ENCODE measurements at places on chromosomes 4 and X.

GRCh38 chr4:123300222-123301039 lies 96.2 kb upstream of the SPRY1 start:
- DNase-seq = no peak

DNA sequence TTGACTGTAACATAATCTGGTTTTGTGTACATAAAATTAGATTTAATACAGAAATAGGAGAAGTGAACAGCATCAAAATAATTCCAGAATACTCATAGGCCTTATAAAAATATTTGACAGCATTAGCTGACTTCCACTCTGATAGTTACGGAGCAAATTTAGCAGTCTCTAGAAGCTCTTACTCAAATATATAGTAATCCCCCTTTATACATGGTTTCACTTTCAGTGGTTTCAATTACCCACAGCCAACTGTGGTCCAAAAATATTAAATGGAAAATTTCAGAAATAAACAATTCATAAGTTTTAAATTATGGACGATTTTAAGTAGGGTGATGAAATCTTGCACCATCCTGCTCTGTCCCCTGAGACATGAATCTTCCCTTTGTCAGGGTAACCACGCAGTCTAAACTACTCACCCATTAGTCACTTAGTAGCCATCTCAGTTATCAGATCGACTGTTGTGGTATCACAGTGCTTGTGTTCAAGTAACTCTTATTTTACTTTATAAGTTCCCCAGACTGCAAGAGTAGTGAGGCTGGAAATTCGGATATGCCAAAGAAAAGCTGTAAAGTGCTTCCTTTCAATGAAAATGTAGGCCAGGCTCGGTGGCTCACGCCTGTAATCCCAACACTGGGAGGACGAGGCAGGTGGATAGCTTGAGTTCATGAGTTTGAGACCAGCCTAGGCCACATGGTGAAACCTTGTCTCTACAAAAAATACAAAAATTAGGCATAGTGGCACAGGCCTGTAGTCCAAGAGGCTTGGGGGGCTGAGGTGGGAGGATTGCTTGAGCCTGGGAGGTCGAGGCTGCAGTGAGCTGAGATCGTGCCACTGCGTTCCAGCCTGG lies 17.2 kb upstream of the RTL9 start:
- DNase-seq = no peak

- no peak for DNase-seq
Measured at GRCh38 chr4:3340038-3340699, 47.3 kb downstream of the RGS12 start.

- no peak for DNase-seq
Measured at GRCh38 chr4:88535090-88535755, 11.6 kb upstream of the PYURF start.

DNA sequence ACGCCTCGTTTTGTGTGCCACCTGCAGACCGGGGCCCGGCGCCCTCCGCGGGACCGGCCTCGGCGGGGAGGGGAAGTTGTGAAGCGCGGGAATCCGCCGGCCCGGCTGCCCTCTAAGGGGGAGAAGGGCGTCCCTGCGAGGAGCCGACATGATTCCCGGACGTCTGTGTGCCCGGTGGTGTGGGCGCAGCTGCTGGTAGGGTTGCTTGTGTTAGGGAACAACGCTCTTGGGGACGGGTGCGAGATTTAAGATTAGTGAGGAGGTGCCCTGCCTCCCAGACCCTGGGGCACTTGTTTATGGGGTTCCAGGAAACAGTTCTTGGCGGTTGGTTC lies 627 bp downstream of the CDKN2AIP start:
- no peak for DNase-seq

DNA sequence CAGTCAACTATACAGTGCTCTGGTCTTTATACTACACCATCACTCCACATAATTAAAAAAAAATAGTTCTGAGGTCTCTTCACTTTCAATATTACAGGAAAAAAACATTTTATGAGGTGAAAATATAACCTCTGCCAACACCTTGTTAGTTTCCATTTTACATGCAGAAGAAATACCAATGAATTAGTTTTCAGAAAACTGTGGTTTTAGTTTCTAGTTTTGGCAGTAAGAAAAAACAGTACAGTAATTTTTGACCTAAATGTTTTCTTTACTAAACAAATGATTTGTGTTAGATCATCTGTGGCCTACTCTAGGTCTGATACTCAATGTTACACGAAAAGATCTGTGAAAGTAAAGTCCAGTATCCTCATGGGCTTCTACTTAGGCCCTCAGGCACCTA lies 10.0 kb downstream of the SULT1E1 start:
- DNase-seq = no peak

- DNase-seq = no peak
Measured at GRCh38 chr4:25670991-25671390, 15.3 kb downstream of the SLC34A2 start.

- no peak for DNase-seq
Measured at GRCh38 chr4:169283114-169283509, 12.4 kb upstream of the SH3RF1 start.

GRCh38 chr4:7938266-7938608 lies 1.4 kb downstream of the AFAP1 start:
- no peak for DNase-seq

GRCh38 chr4:115664285-115664684 lies 550.9 kb upstream of the NDST4 start:
- DNase-seq = no peak

DNA sequence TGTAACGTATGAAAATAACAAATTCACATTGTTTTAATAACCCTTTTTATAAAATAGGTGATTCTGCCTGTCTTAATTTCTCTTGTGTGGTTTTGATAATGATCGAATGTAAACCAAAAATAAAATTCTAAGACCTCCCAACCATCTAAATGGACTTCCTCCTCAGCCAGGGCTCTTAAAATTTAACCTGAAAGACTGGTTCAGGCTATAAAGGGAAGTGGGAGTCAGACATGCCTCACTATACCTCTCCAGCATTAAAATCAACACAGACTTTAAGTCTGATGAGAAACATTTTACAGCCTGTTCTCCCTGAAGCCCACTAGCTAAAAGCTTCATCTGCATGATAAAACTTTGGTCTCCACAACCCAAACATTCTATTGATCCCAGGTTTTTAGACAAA lies 97.6 kb upstream of the STIM2 start:
- no peak for DNase-seq

GRCh38 chrX:21354725-21355124 lies 19.5 kb upstream of the CNKSR2 start:
- DNase-seq = peak; percentile 6

- DNase-seq = peak; percentile 11
Measured at GRCh38 chr4:185640811-185641675, 105.7 kb upstream of the PDLIM3 start.

DNA sequence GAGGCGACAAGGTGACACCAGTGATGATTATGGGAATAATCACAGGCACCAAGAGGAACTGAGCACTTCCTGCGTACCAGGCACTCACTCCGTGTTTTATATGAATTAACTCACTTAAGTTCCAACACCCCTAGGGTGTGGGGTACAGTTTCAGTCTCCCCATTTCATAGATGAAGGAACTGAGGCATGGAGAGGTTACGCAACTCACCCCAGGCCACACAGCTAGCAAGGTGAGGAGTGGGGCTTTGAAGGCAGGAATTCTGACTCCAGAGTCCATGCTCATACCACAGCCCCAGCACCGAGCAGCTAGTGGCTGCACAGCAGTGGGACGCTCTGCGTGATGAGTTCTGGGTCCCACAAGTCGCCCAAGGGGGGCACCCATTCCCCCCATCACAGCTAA lies 29.9 kb downstream of the PPP2R2C start:
- DNase-seq = no peak

- DNase-seq = no peak
Measured at GRCh38 chr4:110020646-110021443, 108.2 kb downstream of the EGF start.

DNA sequence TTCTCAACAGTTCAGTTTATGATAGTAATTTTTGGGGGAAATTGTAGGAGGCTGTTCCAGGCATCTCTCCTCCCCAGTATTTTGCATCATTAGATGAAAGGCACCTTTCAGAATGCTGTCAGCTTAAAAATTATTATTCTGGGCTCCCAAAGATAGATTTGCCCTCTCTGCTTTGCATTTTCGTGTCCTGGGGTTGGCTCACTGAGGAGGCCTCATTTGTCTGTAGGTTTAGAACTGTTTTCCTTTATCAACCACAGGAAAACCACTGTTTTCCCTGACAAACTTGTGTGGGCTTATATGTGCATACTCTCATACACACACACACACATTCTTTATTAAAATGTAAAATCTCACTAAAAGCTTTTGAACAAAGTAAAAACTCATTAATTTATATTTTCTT lies 197.2 kb upstream of the VCX3A start:
- no peak for DNase-seq

DNA sequence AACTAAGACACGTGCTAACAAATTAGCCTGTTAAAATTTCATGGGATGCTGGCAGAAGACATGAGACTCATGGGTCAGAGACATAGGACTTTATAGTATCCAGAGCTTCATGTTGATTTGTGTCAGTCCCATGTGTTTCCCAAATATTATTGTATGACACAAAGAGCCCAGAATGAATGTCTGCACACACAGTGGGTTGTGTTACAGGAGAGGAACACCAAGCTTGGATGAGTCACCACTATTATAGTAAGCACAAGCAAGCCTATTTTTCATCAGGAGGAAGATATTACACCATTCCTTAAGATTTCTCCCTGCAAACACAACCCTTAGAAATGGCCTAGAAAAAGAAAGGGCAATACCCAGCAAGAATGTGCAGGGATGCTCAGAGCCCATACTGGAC lies 15.4 kb downstream of the BBS12 start:
- no peak for DNase-seq

DNA sequence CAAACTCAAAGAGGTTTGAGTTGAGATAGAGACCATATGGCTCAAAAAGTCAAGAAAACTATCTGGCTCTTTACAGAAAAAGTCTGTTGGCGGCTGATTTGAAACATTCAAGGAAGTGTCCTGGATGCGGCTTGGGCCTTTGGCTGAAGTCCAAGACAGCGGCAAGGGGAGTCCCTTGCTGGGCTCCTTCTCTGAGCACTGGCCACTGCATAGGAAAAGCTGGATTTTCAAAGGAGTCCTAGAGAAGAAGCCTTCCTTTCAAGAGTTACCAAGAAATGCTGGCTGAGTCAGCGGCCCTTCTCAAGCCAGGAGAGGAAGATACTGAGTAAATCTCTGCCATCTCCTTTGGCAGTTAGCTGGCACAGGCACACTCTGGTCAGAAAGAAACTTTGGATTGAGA lies 12.1 kb downstream of the APLN start:
- DNase-seq = no peak

DNA sequence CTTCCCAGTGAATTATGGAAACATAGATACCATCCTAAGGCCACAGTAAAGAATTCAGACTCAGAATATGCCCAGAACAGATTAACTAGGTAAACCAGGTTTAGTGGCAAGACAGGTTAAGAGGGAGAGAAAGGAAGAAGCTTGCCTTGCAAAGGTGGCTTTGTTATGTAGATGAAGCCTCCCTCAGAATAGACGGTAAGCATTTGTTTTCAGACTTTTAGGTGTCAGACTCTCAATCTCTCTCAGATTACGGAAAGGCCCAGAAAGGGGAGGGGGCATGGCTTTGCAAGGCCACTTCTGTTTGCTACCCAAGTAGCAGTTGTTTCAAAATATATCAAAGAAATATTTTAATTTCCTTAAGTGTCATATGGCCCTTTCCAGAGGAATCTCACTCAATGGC lies 457.1 kb upstream of the BOD1L1 start:
- no peak for DNase-seq

- no peak for DNase-seq
Measured at GRCh38 chr4:94551643-94552564, 100.2 kb downstream of the PDLIM5 start.

DNA sequence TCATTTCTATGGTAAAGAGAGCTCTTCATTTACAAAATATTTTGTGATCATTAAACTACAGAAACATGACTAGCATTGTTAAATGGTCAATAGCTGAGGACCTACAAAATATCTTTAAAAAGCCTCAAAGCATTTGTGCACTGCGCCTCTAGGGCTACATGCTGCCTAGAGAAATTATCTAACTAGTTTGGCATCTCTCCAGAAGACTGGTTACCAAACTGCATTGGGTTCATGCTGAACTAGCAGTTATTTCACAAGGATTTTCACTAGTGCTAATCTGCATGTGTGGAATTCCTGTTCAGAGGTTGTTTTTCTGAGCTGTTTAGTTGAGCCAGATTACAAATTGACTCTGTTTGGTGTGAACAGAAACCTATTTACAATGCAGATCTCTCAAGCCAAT lies 58.5 kb upstream of the PITX2 start:
- DNase-seq = no peak

GRCh38 chr4:89929425-89930159 lies 34.9 kb downstream of the MMRN1 start:
- no peak for DNase-seq

DNA sequence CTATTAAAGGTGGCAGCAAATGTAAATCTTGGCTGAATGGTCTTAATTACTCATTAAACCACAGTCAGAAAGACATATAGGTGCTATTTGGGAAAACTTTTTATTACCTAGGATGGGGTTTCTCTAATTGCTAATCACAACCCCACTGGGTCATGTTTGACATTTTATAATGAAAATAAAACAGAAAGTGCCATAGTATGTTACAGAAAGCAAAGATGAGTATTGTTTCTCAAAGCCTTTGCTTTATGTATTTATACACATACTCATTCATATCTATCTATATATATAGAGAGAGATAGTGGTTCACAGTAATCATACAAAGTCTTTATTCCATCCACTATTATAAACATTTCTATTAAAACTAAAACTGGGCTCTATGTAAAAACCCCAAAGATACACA lies 18.2 kb downstream of the TMEM184C start:
- DNase-seq = no peak

GRCh38 chr4:139691-140090 lies 15.4 kb downstream of the ZNF718 start:
- no peak for DNase-seq

DNA sequence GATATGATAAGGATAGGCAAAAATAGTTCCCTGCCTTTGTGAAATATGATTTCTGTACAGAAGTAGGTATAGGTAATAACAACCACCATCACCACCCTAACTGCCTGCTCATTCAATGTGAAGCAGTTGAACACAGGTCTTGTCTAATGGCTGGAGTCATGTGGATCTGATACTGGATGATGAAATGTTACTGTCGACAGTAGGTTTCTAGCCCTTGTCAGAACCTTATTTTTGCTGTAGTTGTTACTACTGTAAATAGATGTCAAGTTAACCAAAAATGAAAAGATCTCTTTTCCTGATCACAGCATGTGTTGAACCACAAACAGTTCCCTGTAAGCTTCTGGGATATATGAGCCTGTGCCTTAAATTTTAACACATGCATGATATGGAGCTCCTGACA lies 142.9 kb downstream of the FRAS1 start:
- DNase-seq = no peak

DNA sequence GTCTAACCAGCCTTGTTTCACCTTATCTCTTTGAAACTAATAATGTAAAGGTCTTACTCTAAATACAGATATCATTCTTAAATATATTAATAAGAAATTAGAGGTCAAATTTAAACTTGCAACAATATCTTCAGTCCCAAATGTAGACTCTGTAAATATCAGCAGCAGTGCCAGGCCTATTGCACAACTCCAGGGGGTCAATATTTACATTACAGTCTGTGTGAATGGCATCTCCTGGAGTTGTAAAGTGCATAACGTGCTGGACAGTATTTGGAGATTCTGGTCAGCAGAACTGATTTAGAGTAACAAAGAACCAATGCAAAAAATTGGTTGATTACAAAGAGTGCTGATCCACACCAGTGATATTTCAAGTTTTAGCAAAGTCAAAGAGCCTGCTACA lies 1225.9 kb downstream of the PCDH19 start:
- no peak for DNase-seq

Data from NCI-H748 treated with DMSO at 0.1 percent for 48 hours (cell line).